Fibroblast of lung (primary cell): ENCODE measurements at places on chromosomes 16 and 17.

DNA sequence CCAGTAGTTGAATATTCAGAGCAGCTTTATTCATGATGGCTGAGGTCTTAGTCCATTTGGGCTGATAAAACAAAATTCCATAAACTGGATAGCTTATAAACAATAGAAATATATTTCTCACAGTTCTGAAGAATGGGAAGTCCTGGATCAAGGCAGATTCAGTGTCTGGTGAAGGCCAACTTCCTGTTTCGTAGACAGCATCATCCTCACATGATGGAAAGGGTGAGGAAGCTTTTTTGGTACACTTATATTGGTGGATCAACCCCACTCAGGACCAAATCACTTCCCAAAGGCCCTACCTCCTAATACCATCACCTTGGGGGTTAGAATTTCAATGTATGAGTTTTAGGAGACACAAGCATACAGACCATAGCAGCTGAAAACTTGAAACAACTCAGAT lies 224.2 kb downstream of the CYB561 start:
- no peak for DNase-seq

GRCh38 chr16:84635702-84636101 lies 12.6 kb upstream of the KLHL36 start:
- DNase-seq = no peak

GRCh38 chr16:11283820-11284248 lies 2.7 kb upstream of the PRM1 start:
- DNase-seq = no peak

- no peak for DNase-seq
Observed at GRCh38 chr17:37769050-37769449, 24.2 kb upstream of the HNF1B start.

GRCh38 chr17:75288770-75289114 lies 491 bp downstream of the SLC25A19 start:
- DNase-seq = no peak

DNA sequence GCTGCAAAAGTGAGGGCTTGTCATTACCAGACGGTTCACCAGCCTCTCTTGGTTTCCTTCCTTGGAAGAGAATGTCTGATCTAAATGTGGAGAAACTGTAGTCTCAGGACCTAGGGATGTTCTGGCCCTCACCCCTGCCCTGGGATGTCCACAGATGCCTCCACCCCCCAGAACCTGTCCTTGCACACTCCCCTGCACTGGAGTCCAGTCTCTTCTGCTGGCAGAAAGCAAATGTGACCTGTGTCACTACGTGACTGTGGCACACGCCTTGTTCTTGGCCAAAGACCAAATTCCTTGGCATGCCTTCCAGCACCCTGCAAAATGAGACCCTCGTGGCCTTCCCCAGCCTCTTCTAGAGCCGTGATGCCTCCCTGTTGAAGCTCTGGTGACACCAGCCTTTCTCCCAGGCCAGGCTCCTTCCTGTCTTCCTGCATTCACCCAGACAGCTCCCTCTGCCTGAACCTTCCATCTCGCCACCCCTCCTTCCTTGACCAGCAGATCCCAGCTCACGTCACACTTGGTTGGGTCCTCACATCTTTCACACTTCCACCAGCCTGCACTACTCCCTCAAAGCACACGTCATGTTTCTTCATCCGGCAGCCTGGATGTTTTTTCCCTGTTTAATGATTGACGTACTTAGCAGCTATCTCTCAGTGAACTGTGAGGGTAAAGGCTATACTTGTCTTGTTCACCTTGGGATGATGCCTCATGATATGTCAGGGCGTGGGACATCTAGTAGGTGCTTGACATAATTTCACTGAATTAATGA lies 4.3 kb downstream of the ZNF768 start:
- no peak for DNase-seq
